ENCODE measurements at places on chromosomes 2 and 18.

DNA sequence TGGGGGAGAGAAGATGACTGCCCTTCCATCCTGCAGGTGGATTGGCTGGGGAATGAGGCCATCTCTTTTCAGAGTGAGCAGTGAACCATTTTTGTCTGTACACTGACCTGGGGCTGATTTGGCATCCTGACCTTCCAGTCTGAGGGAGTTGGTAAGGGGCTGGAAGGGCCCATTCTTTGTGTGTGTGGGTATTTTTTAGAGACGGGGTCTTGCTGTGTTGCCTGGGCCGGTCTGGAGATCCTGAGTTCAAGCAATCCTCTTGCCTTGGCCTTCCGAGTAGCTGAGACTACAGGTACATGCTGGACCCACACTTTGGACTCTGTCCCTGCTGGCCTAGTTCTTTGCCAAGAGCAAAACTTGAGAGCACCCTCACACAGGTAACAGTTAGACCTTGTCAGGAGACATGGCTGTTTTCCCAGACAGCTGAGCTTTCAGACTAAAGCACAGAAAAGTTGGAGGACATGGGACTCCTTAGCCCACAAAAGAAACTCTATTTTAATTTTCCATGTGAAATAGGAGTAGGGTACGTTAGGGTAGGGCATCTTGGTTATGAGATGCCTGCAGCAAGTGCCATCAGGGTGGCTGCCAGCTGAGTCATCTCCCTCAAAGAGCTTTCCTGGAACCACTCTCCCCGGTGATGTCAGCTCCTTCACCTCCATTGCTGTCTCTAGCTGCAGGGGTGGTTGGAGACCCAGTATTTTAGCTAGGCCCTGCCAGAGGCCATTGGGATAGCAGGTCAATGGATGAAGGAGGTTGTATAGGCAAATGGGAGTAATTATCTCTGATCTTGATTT is 60.7 kb downstream of the DGKD start:
- DNase-seq = no peak

DNA sequence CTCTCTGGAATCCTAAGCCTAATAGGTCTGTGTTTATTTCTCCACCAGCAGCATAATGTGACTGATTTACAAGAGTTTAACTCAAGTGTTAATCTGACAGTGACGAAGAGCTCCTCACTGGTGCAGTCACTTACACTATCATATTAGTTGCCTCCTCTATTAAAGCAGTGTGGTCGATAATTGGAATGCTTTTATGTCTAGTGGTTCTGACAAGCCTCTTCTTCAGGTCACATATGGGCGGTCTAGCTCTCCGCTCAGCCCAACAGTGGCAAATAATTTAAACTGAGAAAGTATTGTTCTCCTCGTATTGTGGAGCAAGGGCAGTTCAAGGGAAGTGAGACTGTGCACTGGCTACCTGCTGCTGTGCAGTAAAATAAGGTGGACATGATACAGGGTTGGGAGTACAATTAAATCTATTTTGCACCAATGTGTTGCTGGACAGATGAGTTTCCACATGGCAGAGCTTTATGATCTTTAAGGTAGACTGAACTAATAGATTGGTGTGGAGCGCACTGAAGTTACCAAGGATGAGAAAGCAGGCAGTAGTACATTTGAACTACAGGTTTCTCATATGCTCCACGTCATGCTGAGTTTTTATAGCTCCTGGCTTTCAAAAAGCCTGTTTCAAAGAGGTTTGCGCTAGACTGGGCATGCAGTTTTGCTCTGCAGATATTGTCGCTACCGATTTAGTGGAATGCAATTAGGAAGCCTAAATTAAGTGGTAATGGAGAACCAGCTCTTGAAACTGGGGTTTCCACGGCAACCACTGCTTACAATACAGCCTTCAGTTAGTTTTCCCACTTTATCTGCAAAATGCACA is 151.7 kb upstream of the POU3F3 start:
- no peak for DNase-seq

- no peak for DNase-seq
Observed at GRCh38 chr2:202090530-202090929, 17.5 kb downstream of the KIAA2012 start.

GRCh38 chr2:40360652-40361051 is 91.2 kb downstream of the SLC8A1 start:
- DNase-seq = no peak

DNA sequence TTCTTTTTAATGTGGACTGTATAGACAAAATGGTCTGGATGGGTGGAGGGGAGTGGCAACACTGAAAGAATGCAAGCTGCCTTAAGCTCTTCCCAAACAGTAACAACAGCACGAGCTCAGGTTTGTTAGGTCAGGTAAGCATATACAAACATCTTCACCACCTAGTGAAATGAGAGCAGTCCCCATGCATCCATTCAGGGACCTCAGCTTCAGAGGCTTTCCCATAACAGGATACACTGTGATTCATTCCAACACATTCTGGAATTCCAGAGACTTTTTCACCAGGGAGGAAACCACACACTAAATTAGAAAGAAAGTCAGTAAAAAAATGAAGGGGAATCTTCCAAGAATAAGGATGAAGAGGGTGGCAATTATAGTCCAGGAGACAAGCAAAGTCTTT is 50.4 kb upstream of the BZW1 start:
- no peak for DNase-seq

- no peak for DNase-seq
Observed at GRCh38 chr2:239853706-239854327, 171.3 kb downstream of the NDUFA10 start.

- peak; percentile 51 for DNase-seq
Observed at GRCh38 chr18:28176948-28177827, at the start of gene CDH2. CDH2 (minus strand) TSS chr18:28177130; CDS start chr18:28177022, 108 bp downstream.

- DNase-seq = no peak
Observed at GRCh38 chr2:226803410-226803809, 3.8 kb upstream of the IRS1 start.

DNA sequence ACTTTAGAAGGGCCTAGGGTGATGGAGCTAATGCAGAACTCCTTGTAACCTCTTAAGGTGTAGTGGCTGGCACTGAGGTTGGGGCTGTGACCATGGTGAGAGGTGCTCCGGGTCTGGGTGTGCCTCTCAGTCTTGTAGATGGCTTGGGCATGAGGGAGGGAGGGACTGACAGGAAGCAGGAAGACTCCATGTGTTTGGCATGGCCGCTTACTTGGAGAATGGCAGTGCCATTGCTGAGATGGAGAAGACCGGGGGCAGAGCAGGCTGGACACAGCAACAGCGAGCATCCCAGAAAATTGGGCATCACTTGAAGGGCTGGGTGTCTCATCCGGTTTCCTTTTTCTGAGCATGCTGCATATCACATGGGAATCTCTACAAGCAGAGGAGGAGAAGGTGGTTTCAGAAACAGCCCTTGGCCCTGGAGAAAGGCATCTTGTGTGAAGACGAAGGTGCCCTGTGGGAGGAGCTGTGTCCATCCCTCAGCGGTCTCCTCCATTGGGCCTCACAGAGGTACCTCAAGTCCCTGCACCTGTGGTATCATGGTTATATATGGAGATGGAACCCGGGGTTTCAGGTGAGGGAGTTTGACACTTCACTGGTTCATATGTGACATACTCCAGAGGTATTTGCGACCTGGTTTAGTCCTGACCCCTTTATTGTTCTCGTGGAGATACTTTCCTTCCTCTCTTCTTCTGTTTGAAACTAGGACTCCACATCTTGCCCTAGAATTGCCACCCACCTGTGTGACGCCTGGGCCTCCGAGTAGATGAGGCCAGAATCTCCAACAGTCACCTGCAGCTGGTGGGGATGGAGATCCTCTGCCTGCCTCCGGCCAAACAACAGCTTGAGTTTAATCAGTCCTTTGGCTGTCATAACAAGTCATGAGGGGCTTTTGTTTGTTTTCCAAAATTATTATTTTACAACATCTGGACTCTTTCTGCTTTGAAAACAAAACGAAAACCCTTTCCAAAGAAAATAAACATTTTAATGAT is 45.6 kb downstream of the INPP4A start:
- no peak for DNase-seq

DNA sequence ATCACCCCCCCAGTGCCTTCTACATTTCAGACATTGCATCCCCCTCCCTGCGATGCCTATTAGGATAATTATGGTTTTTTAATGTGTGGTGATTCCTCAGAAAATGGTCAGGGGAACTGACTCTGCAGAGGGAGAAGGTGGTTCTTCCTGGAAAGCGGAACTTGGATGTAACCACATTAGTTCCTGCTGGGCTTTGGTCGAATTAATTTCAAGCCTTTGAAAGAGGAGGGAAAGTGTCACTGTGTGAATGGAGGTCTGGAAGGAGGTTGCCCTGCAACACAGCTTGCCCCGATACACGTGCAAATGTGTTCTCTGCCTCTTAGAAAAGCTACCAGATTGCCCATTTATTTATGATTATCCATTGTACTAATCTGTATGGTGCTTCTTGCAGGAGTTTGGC is 63.2 kb upstream of the TPO start:
- no peak for DNase-seq

DNA sequence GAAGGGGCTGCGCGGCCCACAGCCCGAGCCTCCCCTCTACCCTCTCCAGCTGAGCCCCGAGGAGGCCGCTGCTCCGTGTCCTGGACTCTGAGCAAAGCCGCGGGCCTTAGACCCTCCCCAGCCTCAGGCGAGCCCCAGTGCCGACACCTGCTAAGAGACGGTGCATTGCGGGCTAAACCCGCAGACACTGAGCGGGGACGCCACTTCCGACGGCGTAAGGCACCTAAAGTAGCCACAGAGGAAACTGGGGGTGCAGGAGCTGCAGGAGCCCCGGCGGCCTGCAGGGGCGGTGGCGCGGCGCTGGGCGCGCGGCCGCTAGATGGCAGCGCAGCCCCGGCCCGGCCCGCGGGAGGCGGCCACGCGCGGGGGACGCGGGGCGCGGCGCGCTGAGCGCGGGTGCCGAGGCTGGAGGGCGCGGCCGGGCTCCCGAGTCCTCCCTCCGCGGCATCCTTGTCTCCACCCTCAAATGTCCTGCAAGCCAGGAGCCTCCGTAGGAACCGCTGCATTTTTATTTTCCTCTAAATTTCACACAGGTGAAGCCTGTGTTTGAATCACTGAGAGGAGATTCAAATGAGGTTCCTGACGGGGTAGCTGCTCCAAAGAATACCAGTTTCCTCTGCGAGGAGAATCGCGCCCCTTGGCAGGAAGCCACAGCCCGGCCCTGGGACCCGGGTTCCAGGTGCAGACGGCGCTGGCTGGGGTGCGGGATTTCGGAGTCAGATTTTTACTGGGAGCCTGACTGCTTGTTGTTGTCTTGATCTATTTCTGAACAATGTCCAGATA is 650.5 kb downstream of the GALR1 start:
- no peak for DNase-seq

GRCh38 chr2:62032096-62032495 is 126.6 kb downstream of the COMMD1 start:
- DNase-seq = no peak

DNA sequence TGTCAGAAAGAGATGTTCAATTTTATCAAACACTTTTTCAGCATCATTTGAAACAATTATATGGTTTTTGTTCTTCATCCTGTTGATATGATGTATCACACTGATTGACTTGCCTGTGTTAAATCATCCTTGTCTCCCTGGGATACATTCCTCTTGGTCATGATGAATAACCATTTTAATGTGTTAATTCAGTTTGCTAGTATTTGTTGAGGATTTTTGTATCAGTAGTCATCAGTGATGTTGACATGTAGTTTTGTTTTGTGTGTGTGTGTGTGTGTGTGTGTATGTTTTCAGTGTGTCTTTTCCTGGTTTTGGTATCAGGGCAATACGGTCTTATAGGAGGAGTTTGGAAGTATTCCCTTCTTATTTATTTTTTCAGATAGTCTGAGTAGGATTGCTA is 325.4 kb downstream of the ZNF804A start:
- no peak for DNase-seq

DNA sequence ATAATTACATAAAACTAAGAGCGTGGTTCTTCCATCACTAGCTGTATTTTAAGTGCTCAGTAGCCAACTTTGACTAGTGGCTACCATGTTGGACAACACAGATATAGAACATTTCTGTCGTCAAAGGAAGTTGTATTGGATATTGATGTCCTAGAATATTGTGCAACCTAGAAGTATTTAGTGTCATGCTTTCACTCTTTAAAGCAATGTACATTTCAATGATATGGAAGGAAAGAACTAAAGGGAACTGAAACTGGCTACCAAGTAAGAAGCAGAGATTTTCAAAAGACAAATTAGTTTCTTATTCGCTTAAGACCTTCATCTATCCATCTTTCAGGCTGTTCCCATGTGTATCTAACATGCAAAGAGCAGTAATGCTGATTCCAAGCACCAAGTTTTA is 85.4 kb upstream of the EML6 start:
- no peak for DNase-seq
